Activated B cell treated with CpG ODN at 0.5 μM for 24 hours (primary cell): ENCODE measurements at places on chromosomes 4 and X. TPM values are rescaled to one million over a fixed set of nuclear protein-coding genes. Genes with fewer than 3 reads are reported as not detected.

DNA sequence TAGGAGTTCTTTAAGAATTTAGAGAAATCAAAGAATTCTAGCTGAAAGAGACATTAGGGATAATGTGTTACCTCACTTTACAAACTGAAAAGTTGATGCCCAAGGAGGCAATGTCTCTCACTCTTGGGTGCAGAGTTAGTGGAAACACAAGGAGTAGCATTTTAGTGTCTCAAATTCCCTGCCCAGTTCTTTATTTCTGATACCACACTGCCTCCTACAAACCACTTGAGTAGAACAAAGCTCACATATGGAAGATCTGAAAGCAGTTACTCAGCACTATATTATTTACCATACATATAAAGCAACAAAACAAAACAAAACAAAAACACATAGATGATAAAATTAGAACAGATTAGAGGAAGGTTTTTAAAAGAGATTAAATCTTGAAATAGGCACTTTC, 124.2 kb downstream of the REELD1 start:
- H3K27ac ChIP-seq, result no peak overlapping the region
- H3K4me1 ChIP-seq, result peaks cover 5% of the 10 kb centered on the region
- H3K36me3 ChIP-seq, result no peaks in the 10 kb centered on the region
- no peak overlapping the region for H3K4me3 ChIP-seq
- no peaks in the 10 kb centered on the region for H3K27me3 ChIP-seq

DNA sequence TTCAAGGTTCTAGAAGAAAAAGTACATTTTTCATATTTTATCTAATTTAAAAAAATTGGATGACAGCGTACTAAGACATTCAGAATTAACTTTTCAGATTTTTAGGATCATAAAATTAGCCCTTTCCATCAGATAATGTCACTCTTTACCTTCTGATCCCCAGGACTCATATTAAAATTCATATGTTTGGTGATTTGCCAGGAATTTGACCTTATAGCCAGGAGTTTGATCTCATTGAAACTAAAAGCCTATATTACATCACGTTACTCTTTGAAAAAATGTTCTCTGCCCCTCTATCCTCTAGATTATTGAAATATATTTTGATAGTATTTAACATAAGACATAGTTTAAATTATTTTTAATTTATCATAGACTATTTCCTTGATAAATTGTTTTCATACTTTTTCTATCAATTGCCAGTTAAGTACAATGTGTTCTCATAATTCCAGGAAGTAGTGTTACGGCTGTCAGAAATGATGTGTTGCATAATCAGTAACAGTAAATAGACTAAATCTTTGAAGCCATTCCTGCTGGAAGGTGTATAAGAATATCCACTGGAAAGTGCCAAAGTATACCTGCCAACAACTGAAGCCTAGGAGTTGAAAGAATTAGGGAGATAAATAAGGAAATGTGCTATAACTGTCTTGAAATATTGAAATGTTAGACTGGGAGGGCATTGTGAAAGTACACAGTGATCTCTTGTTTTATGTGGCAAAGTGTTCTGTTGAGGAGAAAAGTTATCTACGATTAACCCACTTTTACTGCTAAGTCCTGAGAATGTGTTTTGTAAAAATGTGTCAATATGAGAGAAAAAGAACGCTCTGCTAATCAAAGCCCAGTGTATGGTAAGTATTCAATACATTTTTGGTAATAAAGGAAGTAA, 32.9 kb upstream of the PDGFC start:
- no peaks in the 10 kb centered on the region for H3K27me3 ChIP-seq
- DNase-seq, result no peak
- no peak overlapping the region for H3K4me3 ChIP-seq
- no peaks in the 10 kb centered on the region for H3K36me3 ChIP-seq
- H3K27ac ChIP-seq, result no peak overlapping the region

- DNase-seq, result no peak
- H3K36me3 ChIP-seq, result no peaks in the 10 kb centered on the region
- no peaks in the 10 kb centered on the region for H3K4me1 ChIP-seq
- no peak overlapping the region for H3K27ac ChIP-seq
- no peaks in the 10 kb centered on the region for H3K27me3 ChIP-seq
These were observed 110.7 kb downstream of the ARHGAP10 start for GRCh38 chr4:147842573-147842972.

Gene NDST4
- total RNA-seq, result not detected in 2 replicates

Gene PCDH10
- not detected in 2 replicates for total RNA-seq

GRCh38 chr4:5629542-5629941, 78.8 kb downstream of the EVC2 start:
- H3K36me3 ChIP-seq, result no peaks in the 10 kb centered on the region
- H3K4me3 ChIP-seq, result no peak overlapping the region
- no peak overlapping the region for H3K27ac ChIP-seq
- DNase-seq, result no peak
- H3K27me3 ChIP-seq, result no peaks in the 10 kb centered on the region

GRCh38 chrX:103585411-103586313, at the start of gene TCEAL4:
TSS of gene TCEAL4 (plus strand) at chrX:103585515. CDS start at chrX:103586676, 1,161 bp downstream.
- H3K27ac ChIP-seq, result peak within 1 kb of the TSS; percentile 75
- H3K4me1 ChIP-seq, result peaks cover 11% of the 10 kb centered on the region
- peaks cover under 1% of the 10 kb centered on the region for H3K27me3 ChIP-seq
- H3K4me3 ChIP-seq, result peak within 1 kb of the TSS; percentile 89
- no peaks in the 10 kb centered on the region for H3K36me3 ChIP-seq
- peak; percentile 23 for DNase-seq

Gene CCDC120
- total RNA-seq, result 7.9 and 8.9 TPM in 2 replicates

Gene CDX4
- total RNA-seq, result not detected in 2 replicates

Gene SSX2B
- total RNA-seq, result not detected in 2 replicates

DNA sequence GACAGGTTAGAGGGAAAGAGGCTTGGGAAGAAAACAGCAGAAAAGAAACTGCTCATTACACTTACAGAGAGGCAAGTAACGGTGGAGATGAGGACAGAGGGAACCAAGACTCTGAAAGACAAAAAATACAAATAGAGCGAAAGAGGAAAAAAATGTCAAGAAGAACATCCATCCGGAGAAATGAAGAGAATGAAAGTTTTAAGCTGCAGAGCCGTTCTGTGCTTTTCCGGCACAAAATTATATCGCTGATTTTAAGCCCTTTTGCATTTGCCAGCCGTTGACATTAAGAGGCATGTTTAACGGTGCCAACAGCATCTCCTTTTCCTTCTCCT, 236 bp downstream of the PCDH10 start:
- DNase-seq, result no peak
- H3K27me3 ChIP-seq, result peaks cover 56% of the 10 kb centered on the region
- H3K4me1 ChIP-seq, result peaks cover 15% of the 10 kb centered on the region
- H3K27ac ChIP-seq, result no peak overlapping the region
- H3K36me3 ChIP-seq, result no peaks in the 10 kb centered on the region
- H3K4me3 ChIP-seq, result peak overlapping the region; percentile 35

DNA sequence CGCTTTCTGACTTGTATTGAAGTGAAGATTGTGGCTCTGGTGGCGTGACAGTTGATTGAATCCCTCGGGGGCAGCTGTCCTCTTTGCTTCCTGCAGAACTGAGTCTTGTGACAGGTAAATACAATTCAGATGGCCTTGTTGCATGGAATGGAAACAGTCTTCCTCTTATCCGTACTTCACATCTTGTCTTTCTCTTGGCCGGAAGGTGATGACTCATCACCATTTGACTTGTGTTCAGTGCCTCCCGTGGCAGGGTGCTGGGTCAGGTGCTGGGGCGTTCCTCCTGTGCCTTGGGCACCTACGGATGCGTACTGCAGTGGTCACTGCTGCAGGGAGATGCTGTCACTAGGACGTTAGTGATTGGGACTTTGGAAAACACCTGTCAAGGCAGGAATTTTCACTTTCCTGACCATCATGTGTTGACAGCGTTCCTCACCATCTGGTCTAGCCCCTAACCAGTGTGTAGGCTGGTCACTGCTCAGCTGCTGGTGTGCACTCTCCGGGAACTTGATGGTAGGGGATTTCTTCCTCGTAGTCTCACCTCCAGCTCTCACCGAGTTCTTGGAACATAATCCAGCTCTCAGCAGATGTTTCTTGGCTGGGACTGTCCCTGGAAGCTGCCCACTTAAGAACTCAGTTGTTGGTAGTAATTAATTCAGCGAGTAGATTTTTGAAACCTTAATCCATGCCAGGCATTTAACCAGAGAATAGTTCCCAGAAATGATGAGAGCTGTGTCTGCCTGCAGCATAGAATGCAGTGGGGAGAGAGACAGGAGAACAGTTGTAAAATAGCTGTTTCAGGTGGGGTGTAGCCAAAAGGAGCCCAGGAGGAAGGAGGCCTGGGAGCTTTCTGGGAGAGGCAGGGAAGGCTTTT, 7.2 kb downstream of the TBC1D14 start:
- DNase-seq, result no peak
- no peaks in the 10 kb centered on the region for H3K27me3 ChIP-seq
- peak overlapping the region; percentile 42 for H3K4me3 ChIP-seq
- no peaks in the 10 kb centered on the region for H3K36me3 ChIP-seq
- H3K27ac ChIP-seq, result peak overlapping the region; percentile 76
- peaks cover 50% of the 10 kb centered on the region for H3K4me1 ChIP-seq

DNA sequence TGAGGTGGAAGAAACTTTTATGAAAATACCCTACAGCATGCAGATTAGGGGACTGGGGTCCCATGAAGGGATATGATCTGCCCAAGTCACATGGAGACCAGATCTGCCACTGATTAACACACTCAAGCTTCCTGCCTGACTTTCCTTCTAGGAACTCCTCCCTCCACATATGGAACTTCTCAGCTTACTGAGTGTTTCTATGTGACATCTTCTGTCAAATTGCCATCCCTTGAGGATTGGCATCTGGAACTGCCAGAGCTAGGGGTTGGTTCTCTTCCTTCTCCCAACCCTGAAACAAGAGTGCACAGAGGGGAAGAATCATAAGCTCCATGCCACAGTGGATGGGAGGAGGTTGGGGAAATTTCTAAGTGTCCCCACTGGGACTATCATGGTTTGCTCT, 150.6 kb upstream of the MBNL3 start:
- H3K27ac ChIP-seq, result no peak overlapping the region
- H3K27me3 ChIP-seq, result no peaks in the 10 kb centered on the region
- H3K36me3 ChIP-seq, result no peaks in the 10 kb centered on the region
- DNase-seq, result no peak

- H3K27me3 ChIP-seq, result peaks cover 11% of the 10 kb centered on the region
- no peak overlapping the region for H3K4me3 ChIP-seq
- no peak for DNase-seq
- no peaks in the 10 kb centered on the region for H3K36me3 ChIP-seq
- no peak overlapping the region for H3K27ac ChIP-seq
These were observed 2.9 kb downstream of the AR start for GRCh38 chrX:67546496-67547423.

GRCh38 chr4:26076000-26076587, 162.1 kb downstream of the SMIM20 start:
- no peaks in the 10 kb centered on the region for H3K36me3 ChIP-seq
- no peak overlapping the region for H3K4me3 ChIP-seq
- no peak for DNase-seq
